ENCODE measurements at places on chromosomes 12 and 14. TPM values are rescaled to one million over a fixed set of nuclear protein-coding genes. Genes with fewer than 3 reads are reported as not detected.

The PPFIA2 gene
- 0.35 TPM for total RNA-seq

The TRIM9 gene
- 0.25 TPM for total RNA-seq

The APOLD1 gene
- 1.8 TPM for total RNA-seq

The ESR2 gene
- total RNA-seq = 0.16 TPM

The SRRM4 gene
- not detected for total RNA-seq

The TMEM253 gene
- 0.53 TPM for total RNA-seq

The TROAP gene
- total RNA-seq = 0.41 TPM

The CCNT1 gene
- 7.7 TPM for total RNA-seq

The FAM90A1 gene
- total RNA-seq = 1.2 TPM

The EID3 gene
- total RNA-seq = 0.98 TPM

The ASPG gene
- total RNA-seq = 0.16 TPM

The APOF gene
- total RNA-seq = not detected

The RERG gene
- total RNA-seq = 2.0 TPM

The HHIPL1 gene
- 0.23 TPM for total RNA-seq

The PTPRQ gene
- total RNA-seq = 0.67 TPM

The MIP gene
- not detected for total RNA-seq

The SAMD15 gene
- 0.92 TPM for total RNA-seq

The LMNTD1 gene
- not detected for total RNA-seq

The LRTM2 gene
- not detected for total RNA-seq

All from pancreas (tissue), 10 donors.